ENCODE measurements at places on chromosomes 7 and 10. TPM values are rescaled to one million over a fixed set of nuclear protein-coding genes. Genes with fewer than 3 reads are reported as not detected.
A peak's percentile ranks its signal among the peaks of the same experiment; 100 is the strongest.

GRCh38 chr7:1324028-1324900, 91.6 kb downstream of the UNCX start:
- DNase-seq = no peak

- DNase-seq = peak; percentile 66
Observed at GRCh38 chr7:100516135-100516812, 22.7 kb upstream of the AGFG2 start.

TFEC gene
- not detected for total RNA-seq

GRCh38 chr7:122137251-122138077, 6.6 kb downstream of the AASS start:
- DNase-seq = no peak

FAM25A gene
- not detected for total RNA-seq

CDK14 gene
- total RNA-seq = 31.6 TPM

DNA sequence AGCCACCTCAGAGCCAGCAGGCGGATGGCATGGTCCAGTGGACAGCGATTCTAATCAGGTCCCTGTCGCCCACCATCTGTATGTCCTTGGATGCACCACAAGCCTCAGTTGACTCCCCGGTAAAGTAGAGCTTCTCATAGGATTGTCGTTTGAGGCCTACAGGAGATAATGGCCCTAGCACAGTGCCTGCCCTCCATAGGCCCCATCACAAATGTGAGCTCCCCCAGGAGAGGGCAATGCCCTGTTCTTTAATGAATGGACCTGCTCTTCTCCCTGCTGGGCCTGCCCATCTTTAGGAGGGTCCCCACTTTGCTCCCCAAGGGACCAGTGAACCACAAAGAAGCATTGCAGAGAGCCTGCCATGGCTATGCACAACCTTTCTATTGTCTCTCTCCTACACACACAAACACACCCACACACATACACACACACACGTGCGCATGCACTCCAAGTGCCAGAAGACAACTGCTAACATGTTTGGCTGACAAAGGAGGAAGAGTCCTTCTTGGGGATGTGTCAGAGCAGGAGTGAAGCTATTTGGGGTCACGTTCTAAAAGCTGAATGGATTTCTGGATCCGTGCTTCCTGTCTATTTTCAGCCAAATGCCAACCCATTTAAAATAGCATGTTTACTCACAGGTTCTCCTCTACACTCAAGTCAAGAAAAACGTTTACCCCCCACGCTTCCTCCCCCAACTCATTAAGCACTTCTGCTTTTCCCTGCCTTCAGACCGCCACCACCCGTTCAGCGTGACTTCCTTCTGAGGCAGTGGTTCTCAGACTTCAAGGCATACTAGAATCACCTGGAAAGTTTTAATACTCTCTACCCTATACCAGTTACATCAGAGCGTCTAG, 196.1 kb downstream of the GRID1 start:
- no peak for DNase-seq

DNA sequence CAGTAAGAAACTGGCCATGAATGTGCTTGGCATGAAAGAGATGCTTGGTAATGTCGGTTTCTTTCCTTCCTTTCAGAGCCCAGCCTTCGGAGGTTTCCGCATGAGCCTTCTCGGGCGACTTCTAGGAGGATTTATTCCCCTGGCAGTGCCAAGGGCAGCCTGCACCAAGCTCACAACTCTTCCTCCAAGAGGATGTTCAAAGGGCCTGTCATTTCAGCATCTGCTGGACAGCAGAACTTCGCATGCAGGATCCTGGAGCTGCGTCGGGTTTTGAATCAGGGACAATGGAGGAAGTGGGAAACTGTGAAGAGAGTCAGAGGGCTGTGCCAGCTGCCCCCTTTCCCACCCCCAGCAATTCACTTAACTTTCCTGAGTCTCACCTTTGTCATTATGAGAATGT, 21.3 kb downstream of the GOLGA7B start:
- no peak for DNase-seq

DNA sequence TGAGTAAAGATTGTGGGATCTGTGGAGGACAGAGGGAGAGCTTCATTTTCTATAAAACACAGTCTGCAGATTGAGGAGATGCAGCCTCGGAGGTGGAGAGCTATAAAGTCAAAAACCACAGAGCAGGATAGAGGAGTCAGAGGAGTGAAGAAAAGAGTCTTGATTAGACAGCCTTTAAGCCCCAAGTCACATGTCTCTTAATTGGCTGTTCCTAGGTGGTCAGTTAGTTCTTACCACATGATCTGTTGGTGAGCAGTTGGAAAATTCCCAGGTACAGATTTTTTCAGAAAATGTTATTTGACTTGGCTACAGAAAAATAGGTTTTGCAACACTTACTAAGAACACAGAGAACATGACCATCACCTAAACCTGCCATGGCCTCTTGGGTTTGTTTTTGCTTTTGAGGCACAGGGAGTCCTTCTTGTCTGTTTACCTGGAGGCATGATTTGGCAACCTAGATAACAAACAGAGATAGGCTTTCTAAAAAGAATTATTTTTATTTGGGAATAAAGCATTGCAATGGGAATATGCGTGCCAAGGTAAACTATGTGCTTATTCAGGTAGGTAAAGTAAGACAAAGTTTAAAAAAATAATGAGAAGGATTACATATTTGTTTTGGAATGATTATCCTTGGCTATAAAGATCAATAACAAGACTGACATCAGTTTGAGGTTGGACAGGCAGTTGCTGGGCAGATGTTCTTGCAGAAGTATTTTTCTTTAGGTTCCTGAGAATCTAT, 604 bp upstream of the CYP3A43 start:
- no peak for DNase-seq

DNA sequence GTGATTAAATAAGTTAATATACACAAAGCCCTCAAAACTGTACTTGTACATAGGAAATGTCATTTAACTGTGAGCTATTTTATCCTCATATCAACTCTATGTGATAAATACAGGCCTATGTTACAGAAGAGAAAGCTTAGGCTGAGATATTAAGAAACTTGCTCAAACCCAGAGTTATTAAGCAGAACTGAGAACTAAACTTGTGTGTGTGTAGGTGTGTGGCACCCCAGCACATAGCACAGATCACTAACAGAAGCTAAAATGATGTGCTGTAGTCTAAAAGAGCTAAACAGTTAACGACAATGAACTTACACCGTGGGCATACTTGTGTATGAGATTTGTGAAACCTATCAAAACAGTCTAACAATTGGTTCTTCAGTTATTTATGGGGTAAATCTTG, 34.5 kb downstream of the MTPN start:
- DNase-seq = no peak

- DNase-seq = no peak
Observed at GRCh38 chr7:76216381-76217082, 14.8 kb downstream of the SRRM3 start.

DNA sequence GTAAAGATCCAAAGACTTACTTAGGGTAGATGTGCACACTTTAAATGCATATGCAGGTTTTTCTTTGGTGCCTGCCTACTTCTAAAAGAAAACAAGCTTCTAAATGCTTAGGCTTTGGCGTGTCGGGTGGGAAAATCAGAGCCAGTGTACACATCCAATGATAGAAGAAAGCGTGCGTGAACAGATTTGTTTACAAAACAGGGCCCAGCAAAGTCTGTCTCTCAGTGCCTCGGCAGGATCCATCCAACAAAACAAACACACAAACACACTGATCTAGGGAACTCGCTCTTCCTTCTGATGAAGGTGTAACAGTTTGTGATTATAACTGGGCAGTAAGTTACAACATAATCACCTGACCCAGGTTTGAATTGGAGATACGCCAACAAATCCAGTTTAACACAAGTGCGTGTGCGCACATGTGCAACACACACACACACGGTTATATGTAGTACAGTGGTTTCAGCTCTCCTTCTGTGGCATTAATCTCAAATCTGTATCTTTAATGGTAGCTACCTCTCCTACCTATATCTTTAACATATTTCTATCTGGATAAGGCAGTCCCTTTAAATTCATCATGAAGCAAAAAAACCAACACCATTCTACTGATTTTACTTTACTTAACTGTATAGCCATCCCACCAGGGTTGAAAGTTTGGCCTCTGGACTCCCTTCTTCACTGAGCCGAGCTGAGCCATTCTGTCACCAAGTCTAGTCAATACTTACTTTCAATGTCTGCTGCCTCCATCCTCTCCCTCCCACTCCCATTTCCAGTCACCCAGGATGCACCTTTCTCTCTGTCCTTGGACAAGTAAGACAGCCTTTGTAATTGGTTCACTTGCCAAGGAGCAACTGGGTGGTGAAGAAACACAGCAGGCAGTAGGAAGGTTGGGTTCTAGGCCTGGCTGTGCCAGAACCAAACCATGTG, 184.4 kb upstream of the KLF14 start:
- DNase-seq = no peak

EBF3 gene
- total RNA-seq = 0.09 TPM

GRCh38 chr10:32197423-32197822, 141.2 kb upstream of the KIF5B start:
- DNase-seq = peak; percentile 31

DNA sequence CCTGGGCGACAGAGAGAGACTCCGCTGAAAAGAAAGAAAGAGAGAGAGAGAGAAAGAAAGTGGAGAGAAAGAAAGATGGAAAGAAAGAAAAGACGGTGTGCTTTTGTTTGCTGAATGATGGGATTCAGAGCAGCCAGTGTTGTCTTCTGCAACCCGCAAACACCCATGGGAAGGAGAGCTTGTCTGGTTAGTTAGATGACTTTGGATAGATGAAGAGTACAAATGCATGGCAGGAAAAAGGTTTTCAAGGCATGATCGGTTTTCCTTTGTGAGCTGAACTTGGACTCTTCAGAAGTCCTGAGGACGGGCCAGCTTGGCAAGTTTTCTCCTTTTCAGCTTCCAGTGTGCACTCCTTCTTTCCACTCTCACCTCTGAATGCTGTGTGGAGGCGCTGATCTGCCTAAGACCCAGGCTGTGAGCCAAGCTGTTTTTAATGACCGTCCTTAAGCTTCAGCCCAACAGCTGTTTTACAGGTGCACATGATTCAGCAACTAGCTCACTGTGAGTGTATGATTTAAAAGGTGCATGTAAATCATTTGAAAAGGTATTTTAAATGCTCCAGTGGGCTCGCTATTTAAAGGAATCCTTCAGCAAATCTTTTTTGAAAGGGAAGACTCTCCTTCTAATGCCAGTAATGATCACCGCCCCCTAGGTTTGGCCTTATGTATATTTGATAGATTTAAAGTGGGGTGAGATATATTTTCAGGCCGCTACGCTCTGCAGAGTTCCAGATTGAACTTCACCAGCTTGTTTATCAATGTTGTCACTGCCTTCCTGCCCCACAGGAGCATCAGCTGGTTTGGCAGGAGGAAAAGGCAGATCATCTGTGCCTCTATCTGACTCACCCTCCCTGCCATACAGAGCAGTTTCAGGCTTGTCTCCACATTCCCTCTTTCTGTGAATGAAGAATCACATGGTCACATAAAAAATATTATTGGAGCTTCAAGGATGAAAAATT, 115.0 kb downstream of the PLXDC2 start:
- no peak for DNase-seq

DNA sequence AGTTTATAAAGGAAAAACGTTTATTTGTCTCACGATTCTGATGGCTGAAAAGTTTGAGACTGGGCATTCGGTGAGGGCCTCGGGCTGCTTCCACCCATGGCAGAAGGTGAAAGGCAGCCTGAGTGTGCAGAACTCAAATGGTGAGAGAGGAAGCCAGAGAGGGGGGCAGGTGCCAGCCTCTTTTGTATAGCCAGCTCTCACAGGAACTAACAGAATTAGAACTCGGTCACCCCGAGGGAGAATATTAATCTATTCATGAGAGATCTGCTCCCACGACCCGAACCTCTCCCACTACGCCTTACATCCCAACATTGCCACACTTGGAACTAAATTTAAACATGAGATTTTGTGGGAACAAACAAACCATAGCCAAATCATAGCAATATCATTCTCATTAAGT, 112.6 kb downstream of the ZPBP start:
- DNase-seq = no peak

GRB10 gene
- 14.1 TPM for total RNA-seq

SKIDA1 gene
- 0.71 TPM for total RNA-seq

DNA sequence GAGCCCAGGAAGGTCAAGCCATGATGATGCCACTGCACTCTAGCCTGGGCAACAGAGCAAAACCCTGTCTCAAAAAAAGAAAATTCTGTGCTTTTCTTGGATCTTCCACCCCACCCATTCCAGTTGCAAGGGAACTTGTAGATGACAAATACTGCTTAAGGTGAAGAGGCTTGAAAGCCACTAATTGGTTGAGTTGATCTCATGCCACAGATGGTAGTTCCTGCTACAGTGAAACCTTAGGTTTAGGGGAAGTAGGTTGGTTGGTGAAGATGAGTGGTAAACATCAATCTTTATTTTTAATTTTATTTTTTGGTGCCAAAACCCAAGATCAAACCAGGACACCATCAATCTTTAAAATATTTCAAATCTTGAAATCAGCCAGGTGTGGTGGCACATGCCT, 2.9 kb upstream of the GDI2 start:
- DNase-seq = no peak

DNA sequence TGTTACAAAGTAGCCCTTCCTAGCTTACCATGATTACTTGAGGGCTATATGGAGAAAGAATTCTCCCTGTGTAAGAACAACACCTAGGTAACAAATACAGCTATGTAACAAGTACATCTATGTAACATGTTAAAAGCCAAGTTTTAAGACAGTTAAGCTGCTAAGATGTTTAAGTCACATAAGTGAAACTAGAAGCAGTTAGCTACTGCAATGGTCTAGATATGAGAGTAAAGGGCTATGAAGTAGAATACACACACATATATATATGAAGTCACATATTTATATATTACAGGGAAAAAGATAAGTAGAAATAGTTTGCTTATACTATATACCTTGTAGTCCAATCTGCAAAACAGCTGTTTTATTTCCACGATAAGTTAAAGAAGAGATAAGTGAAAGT, 14.4 kb downstream of the POT1 start:
- no peak for DNase-seq

DNA sequence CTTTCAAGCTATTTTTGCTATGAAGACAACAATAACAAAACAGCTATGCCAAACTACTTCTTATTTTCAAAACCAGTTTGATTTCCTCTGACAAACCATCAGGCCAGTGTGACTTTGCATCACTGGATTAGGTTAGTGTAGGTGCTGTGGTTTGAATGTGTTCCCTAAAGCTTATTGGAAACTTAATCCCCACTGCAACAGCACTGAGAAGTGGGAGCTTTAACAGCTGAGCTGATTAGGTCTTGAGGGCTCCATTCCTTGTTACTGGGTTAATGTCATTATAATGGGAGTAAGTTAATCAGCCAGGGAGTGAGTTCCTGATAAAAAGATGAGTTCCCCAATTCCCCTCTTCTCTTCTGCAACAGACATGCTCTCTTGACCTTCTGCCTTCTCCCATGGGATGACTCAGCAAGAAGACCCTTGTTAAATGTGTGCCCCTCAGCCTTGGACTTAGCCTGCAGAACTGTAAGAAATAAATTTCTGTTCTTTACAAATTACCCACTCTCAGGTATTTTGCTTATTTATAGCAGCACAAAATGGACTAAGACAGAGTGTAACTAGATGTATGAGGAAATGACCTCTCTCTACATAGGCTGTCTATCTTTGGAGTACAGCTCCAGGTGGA, 186.8 kb downstream of the CTTNBP2 start:
- DNase-seq = no peak

DNA sequence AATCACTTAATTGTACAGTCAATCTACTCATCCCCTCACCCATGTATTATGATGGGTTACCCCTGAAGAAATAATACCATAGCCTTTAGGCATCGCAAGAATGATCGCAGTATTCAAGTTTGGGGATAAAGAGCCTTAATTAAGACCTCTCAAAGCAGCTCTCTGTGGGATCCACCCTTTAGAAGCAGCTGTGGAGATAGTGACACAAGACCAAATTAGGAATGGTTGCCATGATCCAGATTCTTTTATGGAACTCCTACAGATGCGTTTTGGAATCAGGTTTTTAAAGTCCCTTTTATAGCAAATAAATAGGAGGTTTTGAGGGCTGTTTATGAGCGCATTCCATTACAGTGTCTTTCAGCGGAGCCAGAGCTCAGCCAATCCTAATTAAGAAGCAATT, 12.2 kb downstream of the TES start:
- no peak for DNase-seq
